ENCODE measurements at places on chromosomes 11 and 22. TPM values are rescaled to one million over a fixed set of nuclear protein-coding genes. Genes with fewer than 3 reads are reported as not detected.

Gene ZNF280B
- 0.45 TPM for total RNA-seq

Gene IFITM10
- total RNA-seq: 3.4 TPM

Gene DCHS1
- total RNA-seq: 22.7 TPM

Gene FOSL1
- total RNA-seq: 5.6 TPM

Gene ALX4
- 1.1 TPM for total RNA-seq

Gene SAA4
- not detected for total RNA-seq

Gene TMX2
- 56.9 TPM for total RNA-seq

Gene CHRDL2
- total RNA-seq: 0.89 TPM

Gene LZTR1
- total RNA-seq: 72.9 TPM

Gene SMTNL1
- total RNA-seq: not detected

Gene CCDC15
- total RNA-seq: 2.8 TPM

Gene FOLR2
- 28.4 TPM for total RNA-seq

Gene XRCC6
- total RNA-seq: 125 TPM

Gene ART1
- total RNA-seq: not detected

Gene CCDC82
- total RNA-seq: 46.9 TPM

Gene OR51F1
- total RNA-seq: not detected

Gene FGF3
- total RNA-seq: not detected

Gene CNGA4
- 0.31 TPM for total RNA-seq

Gene MN1
- total RNA-seq: 10.4 TPM
